Lung (tissue), 17 donors: ENCODE measurements at places on chromosomes 5 and 9. TPM values are rescaled to one million over a fixed set of nuclear protein-coding genes. Genes with fewer than 3 reads are reported as not detected.
A peak's percentile ranks its signal among the peaks of the same experiment; 100 is the strongest.

DNA sequence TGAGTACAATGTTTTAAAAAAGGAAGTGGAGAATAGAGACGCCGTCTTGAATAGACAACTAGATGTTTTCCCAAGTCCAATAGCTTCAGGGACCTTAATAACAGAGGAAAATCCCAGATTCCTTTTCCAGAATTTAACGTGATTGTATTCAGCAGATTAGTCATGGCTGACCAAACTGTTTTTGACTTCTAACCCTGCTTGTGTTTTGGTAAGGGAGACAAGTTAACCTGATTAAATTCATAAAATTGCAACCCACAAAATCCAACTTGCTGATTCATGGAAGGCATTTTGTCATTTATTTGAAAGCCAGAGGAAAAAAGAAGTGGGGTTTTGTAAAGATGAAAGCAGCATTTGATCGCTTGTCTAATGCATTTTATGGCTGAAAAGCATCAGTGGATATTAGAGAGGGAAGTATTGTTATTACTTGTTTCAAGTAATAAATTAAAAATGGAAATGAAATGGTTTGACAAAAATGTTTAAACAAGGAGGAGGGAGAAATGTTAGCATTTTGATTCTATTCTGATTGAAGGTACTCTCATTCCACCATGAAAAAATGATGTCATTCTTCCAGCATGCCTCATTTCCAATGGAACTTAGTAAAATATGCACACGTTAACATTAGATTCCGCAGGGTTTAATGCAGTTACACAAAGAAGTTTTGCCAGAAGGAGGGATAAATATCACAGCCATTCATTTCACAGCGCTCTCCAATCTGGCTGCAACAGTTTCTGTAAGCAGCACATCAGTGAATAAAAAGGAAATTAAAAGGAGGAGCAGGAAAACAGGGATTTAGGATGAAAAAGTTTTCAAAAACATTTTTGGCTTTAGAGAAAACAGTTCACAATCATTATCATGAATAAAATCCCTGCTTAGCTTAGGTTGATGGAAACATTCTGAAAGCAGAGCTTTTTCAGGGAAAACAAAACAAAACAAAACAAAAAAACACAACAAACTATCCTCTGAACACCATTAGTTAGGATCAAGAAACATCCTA is 314.7 kb downstream of the PRR16 start:
- peak; percentile 74 for DNase-seq

DNA sequence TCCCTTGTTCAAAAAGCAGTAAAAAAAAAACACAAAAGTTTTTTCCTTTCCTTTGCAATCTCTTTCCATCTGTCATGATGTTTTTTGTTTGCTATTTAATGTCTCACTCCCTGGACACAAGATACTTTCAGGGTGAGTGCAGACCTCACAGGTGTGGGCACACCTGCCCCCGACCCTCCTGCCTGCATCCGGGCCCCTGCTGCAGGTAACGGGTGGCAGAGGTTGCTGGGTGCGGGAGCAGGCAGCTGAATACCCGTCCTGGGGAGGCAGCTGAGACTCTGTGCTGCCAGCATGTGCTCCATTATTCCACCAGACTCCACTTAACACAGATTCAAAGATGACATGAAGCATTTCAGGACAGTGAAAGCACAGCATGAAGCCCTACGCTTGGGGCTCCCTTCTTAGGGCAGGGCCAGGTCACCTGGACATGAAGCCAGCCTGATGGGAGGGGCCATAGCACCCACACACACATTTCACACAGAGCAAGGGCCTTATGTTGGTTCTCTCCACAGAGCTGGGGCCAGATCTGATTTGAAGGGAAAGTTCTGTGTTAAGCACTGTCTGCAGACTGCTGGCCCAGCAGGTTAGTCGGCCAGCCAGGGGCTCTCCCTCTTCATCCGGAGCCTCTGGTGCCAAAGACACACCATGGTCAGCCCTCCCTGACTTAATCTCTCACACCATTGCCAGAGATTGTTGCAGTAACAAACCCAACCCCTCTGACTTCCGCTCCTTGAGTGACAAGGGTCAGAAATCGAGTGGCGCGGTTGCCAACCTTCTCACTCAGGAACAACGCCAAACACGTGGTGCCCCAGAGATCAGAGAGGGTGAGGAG is 13.0 kb downstream of the NEK6 start:
- no peak for DNase-seq

- peak; percentile 70 for DNase-seq
Measured at GRCh38 chr5:76641514-76642120, 18.4 kb upstream of the F2RL2 start.

DNA sequence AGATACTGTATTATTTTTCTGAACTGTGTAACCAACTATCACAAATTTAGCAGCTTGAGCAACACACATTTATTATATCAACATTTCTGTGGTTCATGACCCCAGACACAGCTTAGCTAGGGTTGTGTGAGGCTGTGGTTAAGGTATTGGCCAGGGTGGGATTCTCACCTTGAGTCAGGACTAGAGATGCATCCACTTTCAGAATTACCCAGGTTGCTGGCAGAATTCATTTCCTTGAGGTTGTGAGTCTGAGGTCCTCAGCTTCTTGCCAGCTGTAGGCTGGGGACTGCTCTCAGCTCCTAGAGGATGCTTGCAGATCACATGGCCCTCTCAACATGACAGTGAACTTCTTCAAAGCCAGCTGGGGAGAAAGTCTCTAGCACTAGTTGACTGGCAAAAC is 122.5 kb upstream of the RASGRF2 start:
- no peak for DNase-seq

DNA sequence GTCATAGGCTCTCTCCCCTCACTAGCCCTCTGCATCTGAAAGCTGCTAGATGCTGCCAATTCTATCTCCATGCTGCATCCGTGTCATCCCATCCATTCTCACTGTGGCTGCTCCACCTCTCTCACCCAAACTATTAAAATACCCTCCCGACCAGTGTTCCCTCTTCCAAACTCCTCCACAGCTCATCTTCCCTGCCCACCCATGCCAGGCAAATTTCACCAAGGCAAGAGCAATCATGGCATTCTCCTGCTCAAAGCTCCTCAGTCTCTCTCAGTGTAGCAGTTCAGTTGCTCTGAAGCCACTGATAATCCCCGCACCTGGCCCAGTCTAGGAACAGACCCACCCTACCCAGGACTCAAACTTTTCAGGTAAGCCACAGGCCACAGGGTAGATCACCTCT is 48.4 kb downstream of the SPOCK1 start:
- no peak for DNase-seq

DNA sequence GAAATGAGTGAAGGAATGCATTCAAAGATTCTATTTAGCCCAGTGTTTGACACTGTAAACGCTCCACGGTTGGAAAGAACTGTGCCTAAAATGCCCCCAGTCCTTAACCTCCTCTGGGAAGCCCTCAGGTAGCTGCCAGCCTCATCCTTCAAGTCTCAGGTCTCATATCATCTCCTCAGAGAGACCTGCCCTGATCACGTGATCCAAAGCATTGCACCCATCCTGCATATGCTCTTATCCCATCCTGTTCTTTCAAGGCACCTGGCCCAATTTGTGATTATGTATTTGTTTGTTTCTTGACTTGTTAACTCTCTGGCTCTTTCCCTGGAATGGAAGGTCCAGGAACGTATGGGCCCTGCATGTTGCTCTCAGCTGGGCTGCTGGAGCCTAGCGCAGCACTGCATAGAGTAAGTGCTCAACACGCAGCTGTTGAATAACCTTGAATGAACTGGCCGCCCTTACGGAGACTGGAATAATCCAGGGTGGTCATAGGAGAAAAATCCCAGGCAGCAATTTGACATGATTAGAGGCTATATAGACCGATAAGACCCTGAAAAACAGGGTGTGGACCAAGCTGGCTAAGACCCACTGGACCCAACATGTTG is 8.7 kb downstream of the C1QTNF2 start:
- no peak for DNase-seq

DNA sequence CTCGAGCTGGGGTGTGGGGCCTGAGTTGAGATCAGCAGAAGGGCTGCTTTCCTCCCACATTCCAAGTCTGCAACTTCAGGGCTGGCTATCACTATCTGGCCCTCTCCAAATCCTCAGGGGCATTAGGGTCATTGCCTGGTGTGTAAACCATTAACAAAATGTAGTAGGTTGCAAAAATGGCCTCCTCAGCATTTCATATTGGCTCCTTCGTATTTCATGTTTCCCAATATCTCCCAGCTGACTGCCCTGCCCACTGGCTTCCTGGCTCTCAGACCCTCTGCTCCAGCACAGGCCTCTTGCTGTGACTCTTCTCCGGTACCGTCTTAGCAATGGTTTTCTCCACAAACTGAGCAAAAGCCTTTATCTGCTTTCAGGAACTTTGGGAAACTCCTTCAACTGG is 113.8 kb downstream of the GADD45G start:
- DNase-seq = no peak

- no peak for DNase-seq
Measured at GRCh38 chr5:35461530-35461929, 156.1 kb upstream of the SPEF2 start.

- DNase-seq = peak; percentile 6
Measured at GRCh38 chr9:93677048-93677571, 100.7 kb downstream of the PHF2 start.

GRCh38 chr5:122719991-122720746 is 54.7 kb upstream of the SNX2 start:
- no peak for DNase-seq

GRCh38 chr9:37371565-37372464 is 50.7 kb upstream of the GRHPR start:
- DNase-seq = no peak

- DNase-seq = no peak
Measured at GRCh38 chr5:39177631-39177964, 41.8 kb downstream of the FYB1 start.

Gene PCDHA4
- total RNA-seq = 1.6 TPM

Gene ACOT12
- total RNA-seq = not detected

Gene SPINK4
- total RNA-seq = not detected

Gene MYOT
- 0.48 TPM for total RNA-seq
